SHP77 treated with DMSO at 0.1 percent for 48 hours (cell line): ENCODE measurements at places on chromosomes 5 and 9.

GRCh38 chr5:108588323-108588722, 159.4 kb upstream of the FER start:
- DNase-seq, result no peak

- no peak for DNase-seq
Measured at GRCh38 chr5:157463621-157464518, 3.9 kb downstream of the NIPAL4 start.

DNA sequence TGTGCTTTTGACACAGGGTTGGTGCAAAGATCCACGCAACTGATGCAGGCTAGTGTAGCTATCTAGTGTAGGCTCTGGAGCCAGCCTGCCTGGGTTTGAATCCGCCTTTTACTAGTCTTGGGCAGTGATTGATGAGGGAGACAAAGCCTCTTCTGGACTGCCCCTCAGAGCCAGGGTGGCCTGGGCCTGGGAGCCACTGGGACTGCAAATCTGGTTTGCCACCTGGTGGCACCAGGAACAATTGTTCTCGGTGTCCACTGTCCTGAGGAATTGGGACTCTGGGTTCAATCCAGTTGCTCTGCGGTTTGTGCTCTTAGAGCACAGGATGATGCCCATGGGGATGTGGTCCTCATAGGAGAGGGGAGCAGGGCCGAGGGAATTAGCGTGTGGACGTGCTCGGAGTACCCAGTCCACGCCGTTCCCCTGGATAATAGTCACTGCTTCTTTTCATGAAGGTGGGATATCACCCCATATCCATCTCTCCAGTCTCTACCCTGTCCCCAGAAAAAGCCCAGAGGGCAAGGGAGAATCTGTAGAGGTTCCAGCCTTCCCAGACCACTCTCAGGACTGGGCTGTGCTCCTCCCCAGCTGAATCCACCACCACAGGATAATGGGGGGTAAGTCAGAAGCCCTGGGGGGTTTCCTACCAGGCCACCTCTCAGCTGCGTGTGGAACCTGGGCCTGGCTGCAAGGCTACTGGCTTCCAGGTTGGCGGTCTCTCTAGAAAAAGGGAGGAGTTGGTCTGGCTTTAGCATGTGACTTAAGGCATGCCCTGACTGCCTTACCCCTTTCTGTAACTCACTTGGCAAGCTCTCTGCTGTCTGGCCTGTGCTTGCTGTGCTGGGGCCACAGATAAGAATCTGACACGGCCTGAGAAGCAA, 1.9 kb downstream of the B4GALT7 start:
- no peak for DNase-seq

- no peak for DNase-seq
Measured at GRCh38 chr9:105414947-105415661, 32.7 kb upstream of the FSD1L start.

DNA sequence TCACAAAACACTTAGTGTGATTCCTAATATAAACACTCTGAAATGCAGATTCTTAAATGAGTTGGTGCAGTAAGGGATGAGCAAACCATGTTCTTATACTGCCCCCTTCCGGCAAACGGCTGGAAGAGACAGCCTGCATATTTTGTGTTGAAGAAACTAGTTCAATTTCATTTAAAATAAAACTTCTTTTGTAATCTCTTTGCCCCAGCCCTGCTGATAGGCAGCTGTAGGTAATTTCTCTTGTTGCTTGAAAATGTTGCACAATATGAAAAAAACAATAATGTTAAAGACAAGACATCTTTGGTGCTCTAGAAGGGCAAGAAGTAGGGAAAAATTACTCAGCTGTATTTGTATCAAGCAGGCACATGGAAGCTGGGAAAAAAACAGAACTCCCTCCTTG, 89.7 kb upstream of the CCNG1 start:
- DNase-seq, result no peak

GRCh38 chr9:95461448-95462248, 55.1 kb downstream of the PTCH1 start:
- no peak for DNase-seq

DNA sequence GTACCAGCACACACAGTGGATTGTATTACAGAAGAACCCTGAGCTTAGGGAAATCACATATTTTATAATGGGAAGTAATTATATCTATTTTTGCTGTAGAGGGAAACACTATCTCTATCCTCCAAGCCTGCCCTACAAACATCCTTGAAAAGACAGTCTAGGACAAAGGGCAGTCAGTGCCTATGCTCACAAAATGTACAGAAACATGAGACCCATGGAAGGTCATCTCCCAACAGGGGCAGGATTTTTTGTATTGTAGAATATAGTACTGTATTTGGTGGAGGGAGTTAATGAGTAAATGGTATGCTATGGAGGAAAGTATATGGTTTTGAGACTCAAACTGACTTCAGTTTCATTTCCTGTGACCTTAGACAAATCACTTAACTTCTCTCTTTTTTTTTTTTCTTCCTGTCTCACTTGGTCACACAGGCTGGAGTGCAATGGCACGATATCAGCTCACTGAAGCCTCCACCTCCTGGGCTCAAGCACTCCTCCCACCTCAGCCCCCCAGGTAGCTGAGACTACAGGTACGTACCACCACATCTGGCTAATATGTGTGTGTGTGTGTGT, 5.8 kb upstream of the RAB14 start:
- DNase-seq, result no peak

DNA sequence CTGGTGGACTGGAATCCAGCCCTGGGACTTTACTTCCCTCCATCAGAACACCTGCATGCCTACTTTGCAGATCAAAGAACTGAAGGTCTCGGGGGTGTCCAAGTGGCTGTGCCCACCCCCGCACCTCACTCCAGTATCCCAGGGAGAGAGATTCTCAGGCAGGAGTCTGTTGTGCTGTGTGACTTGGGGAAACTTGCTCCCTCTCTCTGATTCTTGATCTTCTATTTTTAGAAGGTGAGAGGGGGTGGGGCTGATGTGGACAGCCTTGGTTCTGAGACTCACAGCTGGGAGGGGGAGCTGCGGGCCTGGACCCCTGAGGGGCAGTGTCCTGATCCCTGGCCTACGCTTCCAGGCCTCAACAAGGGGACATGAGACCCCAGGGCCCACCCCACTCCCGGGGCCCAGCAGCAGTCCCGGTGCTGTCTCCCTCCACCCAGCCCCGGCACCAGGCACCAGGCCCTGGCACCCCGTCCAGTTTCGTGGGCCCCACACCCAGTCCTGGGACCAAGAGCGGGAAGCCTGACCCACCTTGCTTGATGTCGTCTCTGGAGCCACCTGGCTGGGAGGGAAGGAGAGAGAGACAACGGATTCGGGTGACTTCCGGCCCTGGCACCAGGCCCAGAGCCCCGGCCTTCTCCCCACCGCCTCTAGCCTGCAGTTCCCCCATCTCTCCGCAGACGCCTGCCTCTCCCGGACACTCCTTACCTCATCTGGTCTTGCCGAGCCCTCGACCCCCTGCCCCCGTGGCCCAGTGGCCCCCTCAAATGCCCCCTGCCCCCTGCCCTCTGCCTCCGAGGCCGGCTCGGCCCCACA, 74.0 kb upstream of the SPTLC1 start:
- DNase-seq, result no peak

GRCh38 chr9:126880947-126881332, 20.5 kb downstream of the ZBTB34 start:
- DNase-seq, result no peak

DNA sequence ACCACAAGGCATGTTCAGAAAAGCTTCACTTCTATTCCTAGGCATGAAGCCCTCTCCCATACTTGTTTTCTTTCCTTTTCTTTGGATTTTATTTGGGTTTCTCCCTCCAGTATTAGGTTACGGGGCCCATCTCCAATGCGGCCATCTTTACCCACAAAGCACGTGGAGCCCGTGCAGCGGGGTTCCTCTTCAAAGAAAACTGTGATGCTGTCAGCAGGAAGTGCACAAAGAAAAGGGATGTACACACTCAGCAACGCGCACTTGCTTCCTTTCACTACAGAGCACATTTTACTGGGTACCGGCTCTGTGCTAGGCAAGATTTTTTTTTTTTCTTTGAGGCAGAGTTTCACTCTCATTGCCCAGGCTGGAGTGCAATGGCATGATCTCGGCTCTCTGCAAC, 106.6 kb downstream of the COL23A1 start:
- no peak for DNase-seq

GRCh38 chr5:172437445-172438318, 16.6 kb downstream of the SH3PXD2B start:
- peak; percentile 97 for DNase-seq

DNA sequence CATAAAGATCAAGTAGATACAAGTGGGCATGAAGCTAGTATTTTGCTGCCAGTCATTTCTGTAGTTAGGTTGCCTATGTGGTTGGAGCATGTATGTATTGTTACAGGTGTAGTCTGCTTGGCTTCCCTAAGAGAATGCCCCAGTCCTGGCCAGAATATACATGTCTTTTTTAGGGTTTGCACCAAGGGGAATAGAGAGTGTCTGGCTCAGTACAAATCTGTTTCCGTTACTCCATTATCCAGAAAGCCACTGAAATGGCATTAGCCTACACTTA, 23.2 kb downstream of the TGFBR1 start:
- no peak for DNase-seq

DNA sequence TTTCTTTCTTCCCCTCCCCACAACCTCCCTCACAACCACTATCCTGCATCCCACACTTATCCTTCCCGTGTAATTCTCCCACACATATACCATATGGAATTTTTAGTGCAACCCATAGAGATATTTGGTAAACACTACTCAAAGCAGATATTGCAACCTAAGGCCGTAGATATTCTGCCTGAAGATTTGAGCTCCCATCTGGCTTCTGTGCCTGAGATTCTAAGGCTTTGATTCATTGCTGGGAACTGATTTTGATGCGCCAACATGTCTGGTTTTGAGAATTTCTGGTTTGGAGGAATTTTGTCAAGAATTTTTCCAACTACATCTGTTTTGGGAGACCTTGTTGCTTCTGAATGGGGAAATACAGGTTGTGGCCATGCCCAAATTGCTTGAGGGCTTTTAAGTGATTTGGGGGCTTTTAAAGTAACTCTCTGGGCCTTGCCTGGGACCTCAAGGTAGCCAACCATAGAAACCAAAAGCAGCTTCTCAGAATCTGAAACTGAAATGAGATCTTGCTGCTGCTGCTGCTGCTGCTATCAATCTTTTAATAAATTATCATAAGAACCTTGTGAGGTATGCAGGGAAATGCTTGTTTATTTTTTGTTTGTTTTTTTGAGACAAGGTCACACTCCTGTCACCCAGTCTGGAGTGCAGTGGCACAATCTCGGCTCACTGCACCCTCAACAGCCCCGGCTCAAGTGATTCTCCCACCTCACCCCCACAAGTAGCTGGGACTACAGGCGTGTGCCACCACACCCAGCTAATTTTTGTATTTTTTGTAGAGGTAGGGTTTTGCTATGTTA, 36.2 kb downstream of the PLAC8L1 start:
- no peak for DNase-seq

DNA sequence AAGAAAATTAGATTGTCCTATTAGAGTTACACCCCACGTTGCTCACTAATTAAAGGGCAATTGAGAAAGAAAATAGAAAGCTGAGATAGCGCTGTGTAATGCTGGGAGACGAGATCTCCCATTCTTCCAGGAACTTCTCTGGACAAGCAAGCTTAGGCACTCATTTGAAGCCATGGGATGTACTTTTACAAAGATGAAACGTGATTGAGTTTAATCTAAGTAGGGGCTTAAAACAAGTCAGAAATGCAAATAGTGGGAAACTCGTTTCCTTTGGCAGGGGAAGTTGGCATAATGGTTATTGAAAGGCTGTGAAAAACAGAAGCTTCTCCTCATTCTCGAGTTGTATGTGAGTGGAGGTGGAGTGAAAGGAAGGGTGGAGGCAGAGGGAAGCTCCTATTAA, 3.7 kb downstream of the PRDM6 start:
- no peak for DNase-seq

DNA sequence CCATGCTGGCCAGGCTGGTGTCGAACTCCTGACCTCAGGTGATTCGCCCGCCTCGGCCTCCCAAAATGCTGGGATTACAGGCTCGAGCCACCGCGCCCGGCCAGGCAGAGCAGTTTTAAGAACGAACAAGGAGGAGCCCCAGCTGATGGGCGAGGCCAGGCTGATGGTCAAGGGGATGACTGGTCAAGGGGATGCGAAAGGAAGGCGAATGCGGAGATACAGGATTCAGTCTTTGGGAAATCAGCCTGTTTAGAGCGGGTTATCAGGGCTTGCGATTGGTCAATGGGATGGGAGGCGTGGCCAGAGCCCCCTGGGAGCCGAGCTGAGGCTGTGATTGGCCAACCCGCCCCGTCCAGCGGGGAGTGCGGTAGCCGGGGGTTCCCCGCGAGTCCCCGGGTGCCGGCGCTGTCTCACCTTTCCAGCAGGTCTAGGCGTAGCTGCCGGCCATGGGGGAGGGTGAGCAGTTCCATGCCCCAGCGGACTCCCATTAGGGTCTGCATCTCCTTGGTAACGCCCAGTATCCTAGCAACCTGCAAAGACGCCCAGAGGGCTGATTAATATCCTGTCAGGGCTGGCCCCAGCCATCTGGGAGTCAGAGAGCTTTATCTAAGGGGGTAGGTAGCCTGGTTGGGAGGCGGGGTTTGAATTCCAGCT, 7.5 kb upstream of the TOR2A start:
- DNase-seq, result no peak

- peak; percentile 1 for DNase-seq
Measured at GRCh38 chr9:115883467-115884329, 269.9 kb upstream of the PAPPA start.

- no peak for DNase-seq
Measured at GRCh38 chr5:83011985-83012384, 65.2 kb downstream of the TMEM167A start.

DNA sequence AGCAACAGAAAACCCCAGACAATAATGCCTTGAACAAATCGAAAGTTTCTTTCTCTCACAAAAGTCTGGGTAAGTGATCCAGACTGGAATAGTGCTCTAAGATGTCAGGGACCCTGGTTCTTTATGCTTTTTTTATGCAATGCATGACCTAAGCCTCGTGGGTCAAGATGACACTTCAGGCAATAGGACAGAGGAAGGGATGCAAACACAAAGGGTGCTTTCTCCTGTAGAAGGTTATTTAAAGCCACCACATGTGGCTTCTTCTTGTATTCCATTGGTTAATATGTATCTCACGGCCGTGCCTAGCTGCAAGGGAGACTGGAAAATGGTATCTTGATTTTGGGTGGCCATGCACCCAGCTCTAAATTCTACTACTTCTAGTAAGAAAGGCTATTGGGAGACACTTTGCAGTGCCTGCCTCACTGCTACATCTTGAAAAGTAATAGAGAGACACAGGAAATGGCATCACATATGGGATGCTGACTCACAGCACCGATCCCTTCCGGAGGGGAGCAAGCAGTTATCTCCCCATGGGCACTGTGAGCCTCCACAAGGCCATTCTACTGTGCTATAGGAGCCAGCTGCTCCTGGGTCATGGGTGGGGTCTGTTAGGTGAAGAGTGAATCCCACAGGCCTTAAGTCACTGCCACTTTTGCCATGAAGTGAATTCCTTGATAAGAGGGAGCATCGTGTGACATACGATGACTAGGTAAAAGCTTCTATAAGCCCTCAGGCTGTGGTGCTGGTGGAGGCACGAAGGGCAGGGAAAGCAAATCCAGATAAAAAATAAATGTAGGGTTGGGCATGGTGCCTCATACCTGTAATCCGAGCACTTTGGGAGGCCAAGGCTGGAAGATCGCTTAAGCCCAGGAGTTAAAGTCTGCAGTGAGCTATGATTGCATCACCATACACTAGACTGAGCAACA, 32.5 kb upstream of the RAB14 start:
- no peak for DNase-seq

GRCh38 chr5:123451047-123451446, 27.8 kb upstream of the CEP120 start:
- DNase-seq, result no peak

- no peak for DNase-seq
Measured at GRCh38 chr5:63250939-63251338, 672.3 kb downstream of the LRRC70 start.

GRCh38 chr5:88813244-88813643, 69.7 kb downstream of the MEF2C start:
- no peak for DNase-seq
